Activated B cell treated with CpG ODN at 0.5 μM for 24 hours (primary cell): ENCODE measurements at places on chromosomes 11 and 22.

- DNase-seq: no peak
These were observed 46.1 kb downstream of the MYH9 start for GRCh38 chr22:36341640-36342041.

GRCh38 chr11:66904981-66905521 lies 48.2 kb downstream of the LRFN4 start:
- no peak for DNase-seq

- DNase-seq: no peak
These were observed 147.2 kb downstream of the CTTN start for GRCh38 chr11:70545610-70545912.

- DNase-seq: no peak
These were observed 23.6 kb upstream of the LMO1 start for GRCh38 chr11:8287297-8287696.

DNA sequence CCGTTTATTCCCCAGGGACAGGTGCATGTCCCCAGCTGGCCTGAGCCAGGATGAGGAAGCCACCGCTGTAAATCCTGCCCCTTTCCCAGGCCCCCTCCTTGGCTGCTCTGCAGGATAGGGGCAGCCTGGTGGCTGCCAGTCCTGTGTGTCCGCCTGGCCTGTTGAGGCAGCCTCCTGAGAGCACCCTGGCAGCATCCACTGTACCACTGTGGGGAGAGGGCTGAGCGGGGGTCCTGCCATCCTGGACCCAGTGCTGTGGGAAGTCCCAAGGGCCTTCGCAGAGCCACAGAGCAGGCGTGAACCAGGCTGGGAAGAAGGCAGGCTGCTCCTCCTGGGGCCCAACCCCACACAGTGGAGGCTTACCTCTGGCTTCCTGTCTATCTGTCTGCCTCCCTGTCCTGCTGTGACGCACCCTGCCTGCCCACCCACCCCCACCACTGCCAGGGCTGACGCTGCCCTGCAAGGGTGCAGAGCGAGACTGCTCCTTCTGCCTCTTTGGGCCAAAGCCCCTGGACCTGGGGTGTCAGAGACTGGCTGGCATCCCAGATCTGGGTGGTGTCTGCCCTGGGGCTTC lies 8.4 kb downstream of the KCTD17 start:
- no peak for DNase-seq

GRCh38 chr11:46296528-46297448 lies 19.3 kb downstream of the CREB3L1 start:
- DNase-seq: no peak

DNA sequence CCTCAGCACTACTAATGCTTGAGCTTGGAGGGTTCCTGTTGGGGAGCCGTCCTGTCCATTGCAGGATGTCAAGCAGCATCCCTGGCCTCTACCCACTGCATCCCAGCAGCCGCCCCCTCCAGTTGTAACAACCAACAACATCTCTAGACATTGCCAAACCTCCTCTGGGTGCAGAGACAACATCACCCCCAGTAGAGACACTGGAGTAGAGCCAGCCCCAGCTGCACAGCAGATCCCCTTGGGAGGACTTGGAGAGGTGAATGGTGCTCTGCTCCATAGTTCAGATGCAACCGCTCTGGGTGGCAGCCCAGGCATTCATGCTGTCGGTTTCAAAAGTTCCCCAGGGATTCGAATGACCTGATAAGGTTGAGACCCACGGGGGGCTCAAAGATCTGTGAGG lies 259.0 kb downstream of the MN1 start:
- no peak for DNase-seq

DNA sequence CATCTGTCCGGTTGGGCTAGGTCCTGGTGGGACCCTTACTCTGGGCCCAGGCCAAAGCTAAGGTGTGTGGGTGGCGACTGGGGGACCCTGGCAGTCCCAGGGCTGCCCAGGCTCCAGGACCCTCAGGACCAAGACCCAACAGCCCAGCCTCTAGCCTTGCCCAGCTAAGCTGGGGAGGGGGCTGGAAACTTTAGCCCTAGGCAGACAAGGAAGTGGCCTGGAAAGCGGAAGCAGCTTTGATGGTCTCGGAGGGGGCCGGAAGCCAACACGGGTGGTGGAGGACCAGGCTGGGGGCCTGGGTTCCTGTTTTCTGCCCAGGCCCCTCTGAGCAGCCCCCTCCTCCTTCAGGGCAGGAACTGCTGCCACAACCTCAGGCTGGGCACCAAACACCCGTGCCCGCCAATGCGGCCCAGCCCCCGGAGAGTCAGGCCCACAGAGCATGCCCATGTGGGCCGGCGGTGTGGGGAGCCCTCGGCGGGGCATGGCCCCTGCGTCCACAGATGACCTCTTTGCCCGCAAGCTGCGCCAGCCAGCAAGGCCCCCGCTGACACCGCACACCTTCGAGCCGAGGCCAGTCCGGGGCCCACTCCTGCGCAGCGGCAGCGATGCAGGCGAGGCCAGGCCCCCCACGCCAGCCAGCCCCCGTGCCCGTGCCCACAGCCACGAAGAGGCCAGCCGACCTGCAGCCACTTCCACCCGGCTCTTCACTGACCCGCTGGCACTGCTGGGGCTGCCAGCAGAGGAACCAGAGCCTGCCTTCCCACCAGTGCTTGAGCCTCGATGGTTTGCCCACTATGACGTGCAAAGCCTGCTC lies 2.8 kb downstream of the SIPA1 start:
- DNase-seq: peak; percentile 54

DNA sequence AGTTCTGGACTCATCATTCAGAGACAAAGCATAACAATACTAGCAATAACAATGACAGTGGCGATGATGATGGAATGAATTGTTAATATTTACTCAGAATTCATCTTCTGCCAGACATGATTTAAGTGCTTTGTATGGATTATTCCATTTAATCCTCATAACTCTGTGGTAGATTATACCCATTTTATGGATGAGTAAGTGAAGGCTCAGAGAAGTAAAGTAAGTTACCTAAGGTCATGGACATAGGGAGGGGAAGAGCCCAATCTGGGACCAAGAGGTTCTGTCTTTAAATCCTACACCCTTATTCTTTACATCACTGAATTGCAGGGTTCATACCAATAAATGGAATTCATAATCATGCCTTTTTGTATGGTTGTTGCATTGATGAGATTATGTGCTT lies 72.7 kb downstream of the MYO18B start:
- no peak for DNase-seq

DNA sequence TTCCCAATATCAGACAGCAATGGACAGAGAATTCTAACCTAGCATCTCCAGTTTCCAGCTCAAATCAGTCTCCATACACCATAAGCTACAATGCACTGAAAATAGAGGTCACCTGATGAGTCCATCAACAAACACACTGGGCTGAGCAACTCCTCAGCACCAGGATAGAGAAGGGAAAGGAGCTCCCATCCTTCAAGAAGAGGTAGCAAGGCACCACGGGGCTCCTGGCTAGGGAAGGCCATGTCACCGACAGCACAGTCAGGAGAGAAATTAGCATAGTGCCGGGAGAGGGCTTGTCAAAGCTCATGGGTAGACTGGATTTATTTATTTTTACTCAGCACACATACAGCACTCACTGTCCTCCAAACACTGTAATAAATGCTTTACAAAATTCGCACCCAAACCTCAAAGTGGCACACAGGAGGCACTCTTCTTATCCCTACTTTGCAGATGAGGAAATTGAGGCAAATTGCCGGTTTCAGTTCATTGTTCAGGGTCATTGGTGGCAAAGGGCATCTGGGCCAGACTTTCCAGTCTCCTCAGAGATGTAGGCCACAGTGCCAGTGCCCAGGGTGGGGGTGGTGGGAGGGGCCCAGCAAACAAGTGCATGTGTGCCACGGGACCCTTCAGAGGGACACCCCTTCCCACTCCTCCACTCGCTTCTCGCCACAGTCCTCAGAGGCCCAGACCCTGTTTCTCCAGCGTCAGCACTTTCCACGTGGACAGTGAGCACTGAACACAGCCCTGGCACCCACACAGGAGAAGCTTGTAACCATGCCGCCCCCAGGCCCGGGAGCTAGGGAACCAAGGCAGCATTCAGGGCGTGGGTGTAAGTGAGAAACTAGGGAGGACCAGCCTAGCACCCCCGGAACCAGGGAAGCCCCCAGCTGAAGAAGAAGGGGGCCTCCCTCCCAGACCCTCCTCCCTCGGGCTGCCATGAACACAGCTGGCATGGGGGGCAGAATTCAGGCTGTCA lies 1417.4 kb downstream of the TBC1D22A start:
- DNase-seq: no peak

GRCh38 chr11:105401269-105401809 lies 208.5 kb upstream of the GRIA4 start:
- no peak for DNase-seq
